ENCODE measurements at places on chromosomes 1 and 21. TPM values are rescaled to one million over a fixed set of nuclear protein-coding genes. Genes with fewer than 3 reads are reported as not detected.

LAD1 gene
- not detected for total RNA-seq

TSPEAR gene
- total RNA-seq, result not detected

CNIH4 gene
- 24.1 TPM for total RNA-seq

RABGGTB gene
- total RNA-seq, result 123 TPM

TFF3 gene
- total RNA-seq, result not detected

CFH gene
- total RNA-seq, result 23.1 TPM

C1orf53 gene
- not detected for total RNA-seq

FAM3B gene
- not detected for total RNA-seq
